ENCODE measurements at places on chromosomes 6 and 20.

DNA sequence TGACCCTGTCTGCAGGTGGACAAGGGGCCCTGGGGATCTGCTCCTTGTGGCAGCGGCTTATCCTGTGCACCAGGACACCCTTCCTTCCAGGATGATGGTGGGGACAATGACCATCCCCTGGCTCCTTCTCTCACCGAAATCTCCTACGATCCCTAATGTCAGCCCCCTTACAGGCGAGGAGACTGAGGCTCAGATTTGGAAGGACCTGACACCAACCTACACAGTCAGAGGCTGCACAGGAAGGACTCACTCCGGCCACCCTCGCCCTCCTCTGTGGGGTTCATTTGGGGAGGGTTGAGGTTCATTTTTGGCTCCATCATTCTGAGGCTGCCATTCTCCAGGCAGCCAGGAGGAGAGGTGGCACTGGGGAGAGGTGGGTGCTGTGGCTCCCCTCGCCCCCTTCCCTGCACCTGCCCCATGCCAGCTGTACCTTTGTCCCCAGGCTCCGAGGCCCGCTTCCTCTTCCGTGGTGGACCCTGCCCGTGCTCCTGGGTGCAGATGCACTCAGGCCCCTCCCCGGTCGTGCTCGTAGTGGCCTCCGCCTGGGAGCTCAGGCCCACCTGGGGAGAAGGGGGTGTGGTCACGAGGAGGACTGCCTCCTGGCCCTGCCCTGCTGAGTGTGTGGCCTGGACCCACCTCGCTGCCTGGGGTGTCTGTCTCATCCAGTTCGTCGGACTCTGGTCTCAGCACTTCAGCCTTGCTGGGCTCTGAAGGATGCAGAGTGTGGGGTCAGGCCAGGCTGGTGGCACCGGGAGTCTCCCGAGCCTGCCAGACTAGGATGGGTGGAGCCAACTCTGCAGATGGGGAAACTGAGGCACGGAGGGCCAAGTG is 5.3 kb upstream of the CABLES2 start:
- no peak for DNase-seq

GRCh38 chr6:14366872-14367271 is 249.3 kb downstream of the CD83 start:
- no peak for DNase-seq

DNA sequence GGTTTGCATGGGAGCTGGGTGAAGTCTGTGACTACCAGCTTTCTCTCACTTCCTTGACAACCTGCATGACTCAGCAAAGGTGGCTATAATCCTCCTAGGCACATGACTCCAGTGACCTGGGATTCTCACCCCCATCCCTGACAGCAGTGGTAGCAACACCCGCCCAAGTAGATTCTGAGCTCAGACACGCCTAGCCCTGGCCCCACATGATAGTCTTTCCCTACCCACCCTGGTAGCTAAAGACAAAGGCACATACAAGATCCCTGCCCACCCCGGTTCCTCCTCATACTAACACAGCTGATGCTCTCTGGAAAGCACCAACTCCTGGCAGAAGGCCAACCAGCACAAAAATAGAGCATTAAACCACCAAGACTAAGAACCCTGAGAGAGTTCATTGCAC is 25.9 kb upstream of the CRISP1 start:
- no peak for DNase-seq

DNA sequence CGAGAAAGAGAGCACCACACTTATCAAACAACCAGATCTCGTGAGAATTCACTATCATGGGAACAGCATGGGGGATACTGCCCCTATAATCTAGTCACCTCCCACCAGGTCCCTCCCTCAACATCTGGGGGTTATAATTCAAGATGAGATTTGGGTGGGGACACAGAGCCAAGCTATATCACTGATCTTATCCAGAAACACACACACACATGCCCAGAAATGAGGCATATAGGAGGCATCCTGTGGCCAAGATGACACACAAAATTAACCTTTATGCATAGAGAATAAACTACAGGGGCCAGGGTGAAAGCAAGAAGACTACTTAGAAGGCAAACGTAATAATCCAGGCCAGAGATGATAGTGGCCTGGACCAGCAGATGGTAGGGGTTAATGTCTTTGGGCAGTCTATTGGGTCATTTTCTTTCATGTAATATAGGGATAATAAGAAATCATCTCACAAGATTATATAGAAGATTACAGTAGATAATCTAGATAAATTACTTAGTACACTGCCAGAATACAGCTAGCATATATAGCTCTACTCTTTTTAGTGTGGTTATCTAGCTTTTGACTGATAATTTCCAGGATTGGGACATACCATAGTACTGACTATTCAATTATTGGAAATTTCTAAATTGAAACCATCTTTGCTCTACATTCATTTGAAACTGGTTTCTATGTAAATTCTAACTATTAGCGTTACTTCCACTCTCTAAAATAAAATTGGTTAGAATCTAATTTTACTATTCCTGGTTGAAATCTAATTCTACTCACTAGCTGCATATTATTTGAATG is 20.0 kb downstream of the RNF144B start:
- no peak for DNase-seq

GRCh38 chr6:39327507-39327906 is 5.0 kb upstream of the KCNK16 start:
- DNase-seq = no peak

- no peak for DNase-seq
These were observed 117.4 kb upstream of the PROKR2 start for GRCh38 chr20:5434116-5434515.

- DNase-seq = no peak
These were observed 47.2 kb downstream of the RRBP1 start for GRCh38 chr20:17634661-17635331.

- DNase-seq = no peak
These were observed 106.9 kb downstream of the IPCEF1 start for GRCh38 chr6:154249499-154250298.

- DNase-seq = no peak
These were observed 31.2 kb downstream of the SPDEF start for GRCh38 chr6:34524971-34525370.

DNA sequence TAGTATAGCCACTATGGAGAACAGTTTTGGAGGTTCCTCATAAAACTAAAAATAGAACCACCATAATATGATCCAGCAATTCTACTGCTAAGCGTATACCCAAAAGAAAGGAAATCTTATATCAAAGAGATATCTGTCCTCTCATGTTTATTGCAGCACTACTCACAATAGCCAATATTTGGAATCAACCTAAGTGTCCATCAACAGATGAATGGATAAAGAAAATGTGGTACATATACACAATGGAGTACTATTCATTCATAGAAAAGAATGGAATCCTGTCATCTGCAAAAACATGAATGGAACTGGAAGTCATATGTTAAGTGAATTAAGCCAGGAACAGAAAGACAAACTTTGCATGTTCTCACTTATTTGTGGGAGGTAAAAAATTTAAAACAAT is 5.7 kb upstream of the CD2AP start:
- DNase-seq = no peak

DNA sequence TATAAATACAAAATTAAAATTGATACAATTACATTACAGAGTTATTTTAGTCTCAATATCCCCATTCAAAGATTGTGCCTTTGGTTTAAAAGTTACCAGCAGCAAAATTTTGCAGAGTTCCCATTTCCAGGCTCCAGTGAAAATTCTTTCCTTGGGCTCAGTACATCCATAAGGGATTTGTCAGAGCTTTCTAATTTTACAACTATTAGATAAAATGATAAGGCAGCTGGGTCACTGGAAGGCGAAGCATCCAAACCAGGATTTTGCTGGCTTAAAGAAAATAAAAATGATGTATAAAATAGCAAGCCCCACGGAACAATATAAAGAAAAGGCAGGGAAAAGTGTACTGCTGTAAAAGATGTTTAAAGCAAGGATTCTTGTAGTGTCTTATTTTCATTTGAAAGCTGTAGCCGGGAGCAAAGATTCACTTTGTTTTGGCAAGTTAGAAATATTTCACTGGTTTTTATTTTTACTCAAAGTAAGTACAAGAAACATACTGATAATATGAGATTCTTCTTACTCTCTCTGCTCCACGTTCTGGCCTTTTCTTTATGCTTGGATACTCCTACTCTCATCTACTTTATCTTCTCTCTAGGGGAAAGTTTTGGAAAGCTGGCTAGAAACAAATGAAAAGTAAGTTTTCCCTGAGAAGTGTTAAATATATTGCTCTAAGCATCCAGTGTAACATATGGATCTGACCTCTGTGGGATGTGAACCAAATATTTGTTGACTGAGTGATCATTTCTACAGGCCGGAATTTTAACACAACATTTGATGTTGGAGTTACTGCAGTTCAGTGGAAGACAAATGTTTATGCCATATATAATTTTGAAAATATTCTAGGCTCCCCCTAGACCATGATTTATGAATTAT is 488.4 kb downstream of the PHF3 start:
- no peak for DNase-seq

GRCh38 chr6:97586344-97586743 is 303.3 kb upstream of the MMS22L start:
- DNase-seq = no peak

DNA sequence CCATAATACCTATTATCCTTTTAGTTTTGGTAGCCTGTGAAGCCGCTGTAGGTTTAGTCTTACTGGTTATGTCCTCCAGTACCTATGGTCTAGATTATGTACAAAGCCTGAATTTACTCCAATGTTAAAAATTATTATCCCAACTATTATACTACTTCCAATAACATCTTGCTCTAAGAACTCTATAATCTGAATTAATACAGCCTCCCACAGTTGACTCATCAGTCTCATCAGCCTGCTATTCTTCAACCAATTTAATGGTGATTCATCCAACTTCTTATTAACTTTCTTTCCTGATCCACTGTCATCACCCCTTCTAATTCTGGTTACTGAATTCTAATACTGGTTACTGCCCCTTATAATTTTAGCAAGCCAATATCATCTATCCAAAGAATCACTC is 370.3 kb upstream of the OPRM1 start:
- DNase-seq = no peak

DNA sequence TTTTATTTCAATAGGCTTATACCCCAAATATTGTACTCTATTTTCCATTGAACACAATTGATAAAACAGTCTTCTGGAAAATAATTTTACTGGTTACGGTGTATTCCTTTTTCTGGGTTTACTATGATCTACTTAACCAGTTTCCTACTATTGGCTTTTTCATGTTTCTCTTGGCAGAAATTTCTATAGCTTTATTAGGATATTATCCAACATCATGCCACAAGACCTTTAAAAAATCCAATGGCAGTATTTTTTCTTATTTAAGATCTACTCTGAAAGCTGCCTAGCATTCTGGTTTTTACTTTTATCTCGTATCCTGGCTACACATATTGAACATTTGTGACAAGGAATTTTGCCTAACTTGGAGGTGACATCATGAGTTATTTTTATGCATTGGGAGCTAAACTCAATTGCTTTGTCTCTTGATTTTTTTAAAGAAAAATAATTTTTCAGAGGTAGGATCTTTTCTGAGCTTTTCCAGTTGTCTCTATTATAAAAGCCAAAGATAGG is 45.5 kb downstream of the SLC9A8 start:
- DNase-seq = no peak

GRCh38 chr6:164628302-164628931 is 681.0 kb downstream of the C6orf118 start:
- DNase-seq = no peak

DNA sequence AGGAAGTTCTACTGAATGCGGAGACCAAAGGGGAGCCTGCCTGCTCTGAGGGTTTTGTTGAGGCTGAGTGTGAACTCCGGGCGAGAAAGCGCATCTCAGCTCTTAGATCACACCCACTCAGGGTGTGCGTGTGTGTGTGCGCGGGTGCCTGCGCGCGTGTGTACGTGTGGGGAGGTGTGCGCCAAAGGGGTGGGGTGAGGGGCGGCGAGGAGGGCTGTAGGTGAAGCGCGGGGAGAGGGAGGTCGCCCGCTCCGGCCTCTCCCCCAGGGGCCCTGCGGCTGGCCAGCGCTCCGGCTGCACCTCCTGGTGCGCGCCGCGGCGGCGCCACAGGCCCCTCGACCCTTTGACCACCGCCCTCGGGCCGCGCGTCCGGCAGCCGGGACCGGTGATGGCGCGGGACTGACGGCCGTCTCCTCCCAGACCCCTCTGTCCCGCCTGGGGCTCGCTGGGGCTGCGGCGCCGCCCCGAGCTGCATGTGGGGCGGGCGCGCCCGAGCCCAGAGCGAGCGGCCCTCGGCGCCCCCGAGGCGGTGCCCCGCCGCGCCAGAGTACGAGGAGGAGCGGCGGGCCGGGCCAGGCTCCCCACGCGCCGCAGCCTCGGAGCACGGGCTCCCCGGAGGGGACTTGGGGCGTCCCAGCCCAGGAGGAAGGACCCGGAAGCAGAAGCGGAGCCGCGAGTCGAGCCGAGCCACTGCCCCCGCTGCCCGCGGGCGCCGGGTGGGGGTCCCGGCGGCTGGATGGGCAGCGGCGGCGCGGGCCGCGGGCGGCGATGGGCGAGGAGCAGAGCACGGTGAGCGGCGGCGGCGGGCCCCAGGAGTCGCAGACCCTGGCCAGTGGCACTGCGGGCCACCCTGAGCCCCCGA is at the start of gene RNF217:
TSS of gene RNF217 (plus strand) at position 661 of the 862 bp plus-strand sequence. CDS start at position 769, 108 bp downstream.
- no peak for DNase-seq

All from stimulated activated CD8-positive, alpha-beta memory T cell treated with anti-CD3 and anti-CD28 coated beads, Interleukin-12 subunit alpha, Interleukin-12 subunit beta, amount 100 ng/mL, for 4 hours (primary cell).